ENCODE measurements at places on chromosomes 4 and X.

DNA sequence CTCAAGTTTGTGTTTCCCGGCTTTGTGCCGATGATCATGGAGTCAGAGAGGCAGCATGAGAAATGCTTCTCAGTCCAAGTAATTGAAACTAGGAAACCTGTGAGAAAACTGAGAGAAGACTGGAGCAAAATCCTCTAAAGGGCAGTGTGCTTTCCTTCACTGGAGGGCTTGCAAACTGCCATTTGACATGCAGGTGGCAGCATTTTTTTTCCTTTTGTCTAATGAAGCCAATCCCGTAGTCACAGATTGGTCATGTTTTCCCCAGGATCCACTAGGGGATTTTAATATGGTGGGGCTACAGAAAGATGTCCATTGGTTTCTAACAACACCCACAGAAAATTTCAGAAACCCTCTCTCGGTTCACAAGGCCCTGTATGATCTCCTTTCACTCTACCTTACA, 117.4 kb upstream of the NUDT10 start:
- no peak for DNase-seq

DNA sequence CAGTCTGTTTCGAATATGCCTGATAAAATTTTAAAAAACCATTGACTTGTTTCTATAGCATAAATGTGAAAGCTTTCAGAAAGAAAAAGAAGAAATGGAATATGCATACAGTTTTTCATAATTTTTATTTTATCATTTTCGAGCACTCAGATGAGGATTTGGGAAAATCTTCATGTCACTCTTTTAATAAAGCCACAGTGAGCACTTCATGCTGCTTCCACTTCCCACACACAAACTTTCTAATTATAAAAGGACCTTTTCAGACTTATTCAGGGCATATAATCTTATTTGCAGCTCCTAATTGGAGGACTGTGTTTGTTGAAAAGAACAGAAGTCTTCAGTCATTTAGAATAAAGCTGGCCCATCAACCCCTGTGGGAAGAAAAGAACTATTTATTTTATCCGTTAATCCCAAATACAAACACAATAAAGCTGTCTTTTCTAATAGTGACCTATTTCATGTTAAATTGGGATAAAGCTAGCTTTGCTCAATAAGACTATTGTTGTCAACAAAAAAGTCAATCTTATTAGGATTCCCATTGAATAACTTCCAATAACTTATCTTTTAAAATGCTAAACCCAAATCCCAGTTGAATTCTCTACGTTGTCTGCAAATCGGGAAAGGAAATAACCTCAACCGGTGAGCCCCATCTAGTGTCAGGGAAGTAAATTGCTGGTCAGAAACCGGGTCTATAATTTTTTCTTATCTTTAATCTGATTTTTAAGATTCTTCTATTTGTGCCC, 211.5 kb downstream of the PDGFRA start:
- peak; percentile 16 for DNase-seq

GRCh38 chr4:39525822-39526690, 1.2 kb downstream of the UGDH start:
- DNase-seq, result no peak

GRCh38 chrX:118974908-118975671, 672 bp downstream of the LONRF3 start:
- DNase-seq, result peak; percentile 40

DNA sequence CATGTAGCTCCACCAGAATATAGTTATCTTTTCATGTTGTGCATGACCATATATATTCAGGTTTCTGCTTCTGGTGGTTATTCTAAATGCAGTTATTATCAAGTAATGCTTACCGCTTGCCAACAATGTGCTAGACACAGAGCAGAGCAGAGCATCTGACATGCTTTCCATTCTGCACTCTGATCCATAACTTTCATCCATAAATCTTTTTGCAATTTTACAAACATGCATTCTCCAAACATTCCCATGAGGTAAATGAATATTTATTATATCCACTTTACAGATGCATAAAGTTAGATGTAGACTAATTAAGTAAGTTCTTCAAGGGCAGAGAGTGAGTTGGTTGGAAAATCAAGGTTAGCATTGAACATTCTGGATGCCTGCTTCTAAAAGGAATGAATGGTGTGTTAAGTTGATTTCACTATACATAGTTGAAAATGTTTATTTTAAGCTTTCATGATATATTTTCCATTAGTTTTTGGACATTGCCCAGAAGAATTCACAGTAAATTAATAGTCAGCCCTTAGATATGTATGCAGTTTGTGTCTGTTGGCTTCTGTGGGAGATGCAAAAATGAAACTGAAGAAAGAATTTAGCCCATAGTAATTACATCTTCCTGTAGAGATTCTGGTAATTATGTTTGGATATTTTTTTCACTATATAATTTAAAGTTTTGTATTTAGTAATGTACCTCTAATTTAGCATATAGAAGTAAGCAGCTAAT, 867.8 kb downstream of the CCSER1 start:
- DNase-seq, result no peak

DNA sequence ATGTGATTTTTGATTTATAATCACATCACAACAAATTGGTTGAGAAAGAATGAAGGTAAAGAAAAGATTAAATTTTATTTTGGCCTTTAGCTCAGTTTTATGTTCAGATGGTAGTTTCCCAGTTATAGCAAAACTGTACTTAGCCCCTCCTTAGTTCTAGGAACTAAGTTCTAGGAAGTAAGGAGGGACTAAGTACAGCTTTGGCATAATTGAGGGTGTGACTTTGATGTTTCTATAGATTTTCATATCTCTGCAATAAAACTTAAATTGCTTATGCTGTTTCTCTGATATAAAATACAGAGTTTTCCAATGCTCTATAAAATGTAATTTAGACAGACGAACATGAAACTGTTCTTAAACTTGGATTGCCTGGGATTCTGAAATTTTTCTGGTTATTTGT, 46.6 kb upstream of the SLC4A4 start:
- DNase-seq, result no peak

DNA sequence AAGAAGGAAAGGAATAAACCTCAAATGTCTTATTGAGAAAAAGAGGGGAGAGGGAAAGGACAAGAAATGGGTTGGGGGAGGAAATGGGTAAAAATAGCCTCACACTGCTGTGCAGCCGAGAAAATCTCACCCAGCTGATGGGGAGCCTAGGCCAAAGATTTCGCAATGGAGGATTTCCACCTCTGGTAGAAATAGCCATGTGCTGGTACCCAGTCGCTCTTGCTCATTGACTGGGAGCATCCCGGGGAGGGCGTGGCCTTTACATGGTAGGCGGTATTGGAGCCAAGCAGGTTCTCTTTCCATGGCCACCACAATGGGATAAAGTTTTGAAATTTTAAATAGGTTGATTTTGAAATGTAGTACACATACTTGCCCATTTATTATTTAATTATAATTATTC, 255.1 kb upstream of the LDB2 start:
- DNase-seq, result no peak

DNA sequence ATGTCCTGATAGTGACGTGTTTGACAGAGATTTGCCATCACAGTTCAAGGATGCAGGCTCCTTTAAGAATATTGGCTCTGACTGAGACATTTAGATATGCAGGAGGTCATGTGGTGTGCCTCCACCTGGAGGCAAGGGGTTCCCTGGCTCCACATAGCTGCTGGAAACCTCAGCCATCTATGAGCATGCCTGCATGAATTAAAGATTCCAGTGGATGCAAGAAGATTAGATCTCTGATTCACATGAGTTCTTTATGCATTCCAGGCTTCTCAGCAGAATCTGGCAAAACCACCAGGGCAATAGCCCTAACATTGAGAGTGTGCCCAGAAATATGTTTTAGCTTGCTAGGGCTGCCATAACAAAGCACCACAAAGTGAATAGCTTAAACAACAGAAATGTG, 298.5 kb upstream of the AADAT start:
- DNase-seq, result no peak

- DNase-seq, result peak; percentile 19
These were observed 44.8 kb downstream of the BANK1 start for GRCh38 chr4:101835121-101835904.

DNA sequence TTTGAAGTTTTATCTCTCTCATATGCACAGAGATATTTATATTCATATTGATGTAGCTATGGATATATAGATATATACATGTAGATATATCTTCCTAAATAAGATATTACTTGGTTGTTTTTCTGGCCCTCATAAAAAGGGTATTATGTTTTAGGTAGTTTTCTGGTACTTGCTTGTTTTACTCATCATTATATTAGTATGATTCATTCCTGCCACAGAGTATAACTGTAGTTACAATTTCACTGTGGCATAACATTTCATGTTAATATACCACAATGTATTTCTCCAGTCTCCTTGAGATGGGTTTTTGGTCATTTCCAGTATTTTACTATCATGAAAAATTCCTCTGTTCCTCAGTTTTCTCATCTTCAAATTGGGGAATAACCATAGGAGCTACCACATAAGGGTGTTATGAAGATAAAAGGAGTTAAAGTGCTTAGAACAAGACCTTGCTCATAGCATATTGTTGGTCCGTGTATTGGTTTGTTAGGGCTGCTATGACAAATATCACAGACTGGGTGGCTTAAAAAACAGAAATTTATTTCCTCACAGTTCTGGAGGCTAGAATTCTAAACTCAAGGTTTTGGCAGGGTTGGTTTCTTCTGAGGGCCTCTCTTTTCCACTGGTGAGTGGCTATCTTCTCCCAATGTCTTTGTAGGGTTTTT, 129.7 kb downstream of the TMEM164 start:
- DNase-seq, result no peak

DNA sequence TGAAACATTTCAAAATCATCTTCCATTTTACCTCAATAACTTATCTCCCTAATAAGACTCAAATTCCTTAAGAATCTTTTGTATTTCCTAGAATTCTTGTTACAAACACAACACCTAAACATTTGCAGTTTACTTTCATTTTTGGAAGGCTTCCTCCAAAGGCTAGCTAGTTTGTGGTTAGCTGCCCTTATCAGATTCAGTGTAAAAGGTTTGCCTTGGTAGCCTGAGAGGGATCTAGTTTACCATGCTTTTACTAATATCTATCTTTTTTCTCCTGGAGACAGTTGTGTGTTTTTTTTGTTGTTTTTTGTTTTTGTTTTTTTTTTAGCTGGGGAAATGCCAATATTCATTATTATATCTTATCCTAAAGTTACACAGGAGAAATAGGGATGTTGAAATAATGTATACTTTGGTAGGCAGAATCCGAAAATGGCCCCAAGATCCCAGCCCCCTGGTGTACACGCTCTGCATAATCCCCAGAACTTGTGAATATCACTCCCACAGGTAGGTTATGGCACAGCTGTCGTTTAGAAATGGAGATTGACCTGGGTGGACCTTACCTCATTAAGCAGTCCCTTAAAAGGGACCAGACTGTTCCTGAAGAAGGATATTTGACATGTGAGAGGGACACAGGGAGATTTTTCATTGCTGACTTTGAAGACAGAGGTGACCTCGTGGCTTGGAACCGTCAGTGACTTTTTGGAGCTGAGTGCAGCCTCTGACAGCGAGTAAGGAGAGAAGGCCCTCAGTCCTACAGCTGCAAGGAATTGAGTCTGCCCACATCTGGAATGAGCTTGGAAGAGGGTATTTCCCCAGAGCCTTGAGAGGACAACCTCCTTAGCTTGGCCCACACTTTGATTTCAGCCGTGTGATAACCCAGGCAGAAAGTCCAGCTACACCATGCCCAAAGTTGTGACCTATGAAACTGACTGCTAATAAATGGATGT, 33.4 kb downstream of the SEPTIN11 start:
- no peak for DNase-seq

GRCh38 chrX:79366556-79366872, 620 bp downstream of the ITM2A start:
- no peak for DNase-seq

DNA sequence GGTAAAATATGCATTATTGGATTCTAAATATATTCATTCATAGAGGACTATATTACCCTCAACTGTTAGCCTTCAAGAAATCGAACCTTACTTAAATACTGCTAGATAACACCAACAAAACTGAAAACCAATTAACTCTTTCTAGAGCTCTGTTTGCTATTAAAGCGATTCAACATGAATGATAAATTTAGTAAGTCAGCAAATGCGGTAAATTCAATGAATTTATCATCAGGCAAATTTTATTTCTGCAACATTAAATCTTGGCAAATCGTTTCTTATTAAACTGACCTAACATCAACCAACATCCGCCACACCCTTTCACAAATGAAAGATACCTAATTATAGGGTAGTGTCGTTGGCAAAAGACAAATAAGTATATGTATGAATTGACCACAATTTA, 26.4 kb upstream of the HELT start:
- no peak for DNase-seq

GRCh38 chr4:5018096-5018495, 1.2 kb downstream of the CYTL1 start:
- no peak for DNase-seq

DNA sequence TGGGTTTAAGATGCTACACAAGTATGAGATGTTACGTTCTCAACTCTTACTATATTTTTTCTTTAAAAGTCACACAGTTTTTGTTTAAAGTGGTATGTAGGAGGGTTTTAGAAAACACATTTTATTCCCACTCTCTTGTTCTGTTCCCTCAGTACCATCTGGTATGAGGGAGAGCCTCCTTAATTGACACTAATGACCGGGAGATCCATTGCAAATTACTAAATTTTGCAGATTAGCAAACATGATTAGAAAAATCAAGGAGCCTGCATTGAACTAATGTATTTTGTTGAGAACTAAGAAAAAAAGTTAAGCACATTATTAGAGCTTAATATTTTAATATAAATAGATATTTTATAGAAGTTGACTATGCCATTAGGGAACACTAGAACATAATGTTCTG, 87.3 kb upstream of the UNC5C start:
- no peak for DNase-seq

GRCh38 chrX:43849173-43849572, 33.1 kb downstream of the MAOB start:
- DNase-seq, result no peak

GRCh38 chrX:109089359-109089758, 353.0 kb upstream of the IRS4 start:
- DNase-seq, result no peak

GRCh38 chr4:80058740-80059139, 14.3 kb downstream of the ANTXR2 start:
- peak; percentile 28 for DNase-seq

GRCh38 chr4:160129439-160129838, 1026.6 kb downstream of the RAPGEF2 start:
- no peak for DNase-seq

- DNase-seq, result no peak
These were observed 17.6 kb downstream of the MAB21L2 start for GRCh38 chr4:150599547-150599946.

DNA sequence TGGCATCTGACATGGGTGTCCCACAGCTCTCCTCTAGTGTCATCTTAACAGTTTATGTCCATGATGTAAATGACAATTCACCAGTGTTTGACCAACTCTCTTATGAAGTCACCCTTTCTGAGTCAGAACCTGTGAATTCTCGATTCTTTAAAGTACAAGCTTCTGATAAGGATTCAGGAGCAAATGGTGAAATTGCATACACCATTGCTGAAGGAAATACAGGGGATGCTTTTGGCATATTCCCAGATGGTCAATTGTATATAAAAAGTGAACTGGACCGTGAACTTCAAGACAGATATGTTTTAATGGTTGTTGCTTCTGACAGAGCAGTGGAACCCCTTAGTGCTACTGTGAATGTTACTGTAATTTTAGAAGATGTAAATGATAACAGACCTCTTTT, 4.6 kb downstream of the FAT4 start:
- DNase-seq, result no peak

GRCh38 chrX:133586443-133586842, 171.2 kb upstream of the GPC4 start:
- no peak for DNase-seq

GRCh38 chrX:28960063-28960462, 372.8 kb downstream of the IL1RAPL1 start:
- no peak for DNase-seq

- no peak for DNase-seq
These were observed 54.6 kb upstream of the CLDN34 start for GRCh38 chrX:9912351-9913145.
